ENCODE measurements at places on chromosomes 16 and 17.

- DNase-seq: no peak
These were observed 185.8 kb downstream of the SNX29 start for GRCh38 chr16:12162151-12162985.

GRCh38 chr17:9016941-9017552 is 4.3 kb upstream of the NTN1 start:
- no peak for DNase-seq

GRCh38 chr16:12027558-12028287 is 51.2 kb downstream of the SNX29 start:
- DNase-seq: no peak

GRCh38 chr17:44353672-44354331 is 8.7 kb downstream of the GRN start:
- no peak for DNase-seq

- DNase-seq: no peak
These were observed 19.9 kb downstream of the CFAP20 start for GRCh38 chr16:58109330-58109729.

DNA sequence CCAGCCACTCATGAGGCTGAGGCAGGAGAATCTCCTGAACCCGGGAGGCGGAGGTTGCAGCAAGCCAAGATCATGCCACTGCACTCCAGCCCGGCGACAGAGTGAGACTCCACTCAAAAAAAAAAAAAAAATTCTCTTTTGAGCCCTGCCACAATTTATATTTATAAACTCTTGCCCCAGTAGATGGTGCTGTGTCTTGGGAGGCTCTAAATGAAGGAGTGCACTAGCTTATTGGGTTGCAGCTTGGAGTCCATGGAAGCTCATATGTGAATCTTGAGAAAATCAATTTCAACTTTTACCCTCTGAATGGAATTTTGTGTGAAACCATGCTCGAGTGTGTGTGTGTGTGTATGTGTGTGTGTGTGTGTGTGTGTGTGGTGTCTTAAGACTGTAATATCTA is 420.1 kb downstream of the HS3ST4 start:
- no peak for DNase-seq

GRCh38 chr16:89445166-89445565 is 45.2 kb downstream of the ANKRD11 start:
- DNase-seq: no peak

DNA sequence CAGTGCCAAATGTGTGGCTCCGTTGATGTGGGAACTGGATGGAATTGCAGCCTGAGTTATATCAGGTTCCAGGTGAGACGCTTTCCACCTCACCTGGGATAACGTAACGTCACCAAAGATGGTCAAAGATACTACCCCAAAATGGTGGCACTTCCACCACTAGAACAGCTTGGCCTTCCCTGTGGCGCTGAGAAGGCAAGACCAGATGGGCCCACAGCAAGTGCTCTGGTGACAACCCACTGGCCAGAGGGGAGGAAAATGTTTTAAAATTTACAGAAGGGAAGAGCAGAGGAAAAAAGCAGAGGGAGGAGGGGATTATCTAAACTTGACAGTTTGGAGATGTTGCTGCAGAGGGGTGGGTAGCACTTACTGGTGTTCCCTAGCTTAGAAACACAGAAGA is 7.5 kb upstream of the ITGA2B start:
- no peak for DNase-seq

GRCh38 chr17:10936931-10937330 is 99.0 kb upstream of the PIRT start:
- no peak for DNase-seq

DNA sequence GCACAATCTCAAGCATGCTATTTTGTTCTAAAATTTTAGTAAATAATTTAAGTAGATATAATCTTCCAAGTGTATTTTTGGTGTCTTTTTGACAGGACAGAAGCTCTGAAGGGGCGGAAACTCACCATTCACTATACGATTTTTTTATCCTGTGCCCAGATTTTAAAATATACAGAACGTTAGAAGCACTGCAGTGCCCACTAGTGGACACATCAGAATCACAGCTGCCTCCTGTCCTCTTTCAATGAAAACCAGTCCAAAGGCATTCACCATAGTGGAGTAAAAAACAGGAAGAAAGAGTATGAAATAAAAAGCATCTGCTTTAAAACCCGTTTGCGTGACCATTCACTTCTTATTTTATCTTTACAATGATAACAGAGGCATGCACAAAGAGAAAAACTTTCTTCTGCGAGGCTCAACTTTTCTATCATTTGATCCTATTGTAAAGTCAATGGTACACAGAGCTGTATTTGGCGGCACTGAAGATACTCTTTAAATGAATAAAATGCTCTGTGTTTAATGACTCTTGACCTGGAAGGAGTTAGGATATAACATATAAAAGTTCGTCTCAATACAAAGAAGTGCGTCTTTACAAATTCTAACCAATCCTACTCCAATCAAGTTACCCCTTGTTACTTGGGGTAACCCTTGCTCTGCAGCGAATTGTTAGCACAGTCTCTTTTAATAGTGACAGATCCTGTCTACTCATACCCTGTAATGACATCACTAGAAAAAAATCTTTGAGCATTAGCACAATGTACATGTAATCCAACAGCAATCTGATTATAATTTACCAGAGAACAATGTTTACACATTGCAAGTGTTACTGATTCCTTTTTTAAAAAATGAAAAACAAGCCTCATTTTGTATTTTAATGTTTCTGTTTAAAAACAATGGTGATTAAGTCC is 339.8 kb upstream of the PSMD7 start:
- peak; percentile 76 for DNase-seq

DNA sequence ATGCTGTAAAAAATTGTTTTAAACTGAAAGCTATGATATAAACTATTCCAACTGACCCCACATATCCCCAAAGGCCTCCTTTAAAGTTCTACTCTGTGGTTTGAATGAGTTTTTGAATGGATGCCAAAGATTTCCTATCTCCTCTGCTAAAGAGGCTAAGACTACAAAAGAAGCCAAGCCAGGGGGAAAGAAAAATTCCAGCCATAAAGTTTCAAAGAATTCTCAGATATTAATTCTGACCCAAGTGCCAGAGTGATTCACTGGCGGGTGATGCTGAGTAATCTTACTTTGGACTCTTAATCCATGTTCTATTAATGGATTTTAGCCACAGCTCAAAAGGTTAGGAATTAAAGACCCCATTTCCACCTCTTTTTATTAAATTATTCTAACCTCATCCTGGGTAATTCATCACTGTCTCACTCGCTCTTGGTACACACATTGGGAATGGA is 60.7 kb downstream of the HS3ST3A1 start:
- peak; percentile 99 for DNase-seq

DNA sequence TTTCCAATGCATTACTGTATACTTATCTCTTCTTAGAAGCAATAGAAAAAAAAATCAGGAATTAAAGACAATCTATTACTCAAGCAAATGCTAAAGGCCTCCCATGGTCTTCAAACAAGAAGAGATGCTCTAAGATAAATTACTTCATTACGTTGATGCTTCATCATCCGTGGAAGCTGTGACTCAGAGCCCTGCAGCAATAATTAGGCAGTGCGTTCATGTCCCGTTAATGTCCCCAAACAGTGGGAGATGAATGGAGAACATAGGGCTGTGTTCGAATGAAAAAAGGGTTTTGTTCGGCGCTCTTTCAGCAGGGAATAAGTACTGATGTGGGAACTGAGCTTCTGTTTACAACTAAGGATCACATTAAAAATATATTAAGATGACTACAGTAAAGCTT is 15.9 kb upstream of the PDXDC1 start:
- DNase-seq: peak; percentile 11

DNA sequence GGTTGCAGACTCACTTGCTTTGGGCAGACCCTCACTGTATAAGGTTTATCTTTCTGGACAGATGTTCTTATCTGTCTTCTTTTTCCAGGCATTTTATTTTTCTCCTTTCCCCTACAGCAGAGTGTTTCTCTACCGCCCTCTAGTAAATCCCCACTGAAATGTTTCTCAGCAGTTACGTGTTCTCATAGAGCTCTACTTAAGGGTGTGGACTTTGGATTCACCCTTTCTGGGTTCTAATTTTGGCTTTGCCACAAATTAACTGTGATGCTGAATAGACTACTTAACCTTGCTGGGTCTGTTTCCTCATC is 2.0 kb downstream of the ADAT1 start:
- DNase-seq: peak; percentile 42

- DNase-seq: peak; percentile 41
These were observed 1.7 kb downstream of the KANSL1 start for GRCh38 chr17:46191322-46192188.

- DNase-seq: peak; percentile 55
These were observed 69.0 kb downstream of the CHD9 start for GRCh38 chr16:53123747-53124146.

GRCh38 chr17:63290351-63290750 is 155.8 kb downstream of the CYB561 start:
- no peak for DNase-seq

DNA sequence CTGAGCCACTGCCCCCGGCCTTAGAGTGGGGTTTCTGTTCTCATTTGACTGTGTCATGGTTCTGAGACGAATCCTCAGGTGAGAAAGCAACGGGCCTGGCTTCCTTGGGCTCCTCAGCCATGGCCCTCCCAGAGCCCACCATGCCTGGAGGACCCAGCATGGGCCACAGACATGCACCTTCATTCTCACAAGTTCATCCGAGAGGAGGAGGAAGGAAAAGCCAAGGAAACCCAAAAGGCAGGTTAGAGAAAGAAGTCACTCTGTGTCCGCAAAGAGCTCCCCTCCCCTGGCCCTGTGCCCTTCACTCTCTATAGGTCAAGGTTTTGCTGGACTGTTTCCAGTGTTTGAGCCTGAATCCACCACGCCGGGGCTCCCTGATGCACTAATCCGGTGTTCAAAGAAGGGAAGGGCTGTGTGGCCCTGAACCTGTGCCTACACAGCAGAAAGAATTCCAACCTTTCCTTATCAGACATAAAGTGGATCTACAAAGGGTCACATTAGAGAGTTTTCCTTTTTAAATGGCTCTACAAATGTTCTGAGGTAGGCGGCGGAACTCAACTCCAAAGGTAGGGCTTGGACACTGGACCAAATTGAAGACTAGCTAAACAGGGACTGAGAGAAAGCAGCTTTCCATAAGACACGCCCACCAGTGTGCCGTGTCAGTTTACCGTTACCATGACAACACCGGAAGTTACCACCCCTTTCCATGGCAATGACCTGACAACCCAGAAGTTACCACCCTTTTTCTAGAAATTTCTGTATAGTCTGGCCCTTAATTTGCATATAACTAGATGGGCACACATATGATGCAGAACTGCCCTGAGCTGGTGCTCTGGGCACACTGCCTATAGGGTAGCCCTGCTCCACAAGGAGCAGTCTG is 15.9 kb upstream of the PECAM1 start:
- no peak for DNase-seq

GRCh38 chr17:2215616-2216364 is 87.8 kb downstream of the SMG6 start:
- peak; percentile 98 for DNase-seq

GRCh38 chr16:64791756-64792155 is 330.1 kb downstream of the CDH11 start:
- peak; percentile 50 for DNase-seq

- no peak for DNase-seq
These were observed 10.8 kb downstream of the ODAD4 start for GRCh38 chr17:41941168-41941567.

All from fibroblast of skin of right quadriceps (primary cell).